ENCODE measurements at places on chromosomes 1 and 21.

DNA sequence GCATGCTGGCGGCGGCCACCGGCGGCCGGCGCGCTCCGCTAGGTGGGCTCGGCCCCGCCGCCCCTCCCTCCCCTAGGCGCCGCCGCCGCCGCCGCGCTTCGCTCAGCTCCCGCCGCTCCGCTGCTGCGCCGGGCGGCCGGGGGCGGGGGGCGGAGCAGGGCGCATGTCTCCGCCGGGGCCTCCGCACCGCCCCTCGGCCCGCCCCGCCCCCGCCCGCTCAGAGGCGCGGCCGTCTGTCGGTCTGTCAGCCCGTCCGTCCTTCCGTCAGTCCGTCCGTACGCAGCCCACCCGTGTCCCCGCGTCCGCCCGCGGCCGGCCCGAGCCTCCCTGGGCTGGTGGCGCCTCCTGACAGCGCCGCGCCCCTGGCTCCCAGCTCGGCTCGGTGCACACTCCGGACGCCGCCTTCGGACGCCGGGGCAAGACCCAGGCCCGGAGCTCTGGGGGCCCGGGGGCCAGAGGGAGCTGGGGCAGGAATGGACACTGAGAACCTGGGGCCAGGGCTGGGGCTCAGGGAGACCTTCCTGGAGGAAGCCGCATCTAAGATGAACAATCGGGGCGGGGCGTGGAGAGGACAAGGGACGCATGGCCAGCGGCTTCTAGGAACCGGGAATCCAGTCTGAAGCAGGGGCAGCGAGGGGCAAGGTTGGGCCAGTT is at the start of gene GPR153:
GPR153 (minus strand) TSS at position 138 of the 654 bp plus-strand sequence. CDS start 6,193 bp downstream, outside the sequence.
- DNase-seq: no peak

DNA sequence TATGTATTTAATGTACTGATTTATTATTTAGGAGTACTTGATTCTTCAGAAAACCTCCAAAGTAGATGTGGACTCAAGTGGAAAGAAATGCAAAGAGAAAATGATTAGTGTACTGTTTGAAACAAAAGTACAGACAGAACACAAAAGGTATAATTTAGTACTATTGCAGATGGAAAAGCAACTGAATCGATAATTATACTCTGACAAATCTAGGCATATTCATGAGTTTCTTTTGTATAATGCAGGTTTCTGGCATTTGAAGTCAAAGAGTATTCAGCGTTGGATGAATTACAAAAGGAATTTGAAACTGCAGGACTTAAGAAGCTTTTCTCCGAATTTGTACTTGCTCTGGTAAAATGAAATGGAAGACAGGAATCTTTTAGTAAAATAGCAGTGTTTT is 12.5 kb downstream of the RWDD3 start:
- no peak for DNase-seq

DNA sequence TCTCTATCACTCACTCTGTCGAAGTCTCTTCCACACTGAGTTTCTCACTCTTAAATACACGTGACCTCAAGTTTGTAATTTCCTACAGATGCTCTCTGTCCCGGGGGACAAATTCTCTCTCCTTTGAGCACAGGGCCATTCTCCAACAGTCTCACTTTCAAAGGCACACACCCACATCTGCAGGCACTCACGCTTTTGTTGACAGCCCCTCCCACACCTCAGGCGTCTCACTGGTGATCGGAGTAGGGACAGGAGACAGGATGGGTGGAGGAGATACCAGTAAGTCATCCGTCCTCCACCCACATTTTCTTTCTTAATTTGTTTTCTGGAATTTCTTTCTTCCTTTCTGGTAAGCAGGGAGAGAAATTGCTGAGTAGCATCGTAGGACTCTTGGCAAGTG is 40.6 kb upstream of the GREM2 start:
- DNase-seq: no peak

GRCh38 chr1:22121421-22121911 is 21.4 kb downstream of the WNT4 start:
- no peak for DNase-seq

- no peak for DNase-seq
These were observed 84.6 kb upstream of the NEK7 start for GRCh38 chr1:198072177-198072576.

- DNase-seq: no peak
These were observed 59.9 kb downstream of the TRIM11 start for GRCh38 chr1:228346731-228347130.

DNA sequence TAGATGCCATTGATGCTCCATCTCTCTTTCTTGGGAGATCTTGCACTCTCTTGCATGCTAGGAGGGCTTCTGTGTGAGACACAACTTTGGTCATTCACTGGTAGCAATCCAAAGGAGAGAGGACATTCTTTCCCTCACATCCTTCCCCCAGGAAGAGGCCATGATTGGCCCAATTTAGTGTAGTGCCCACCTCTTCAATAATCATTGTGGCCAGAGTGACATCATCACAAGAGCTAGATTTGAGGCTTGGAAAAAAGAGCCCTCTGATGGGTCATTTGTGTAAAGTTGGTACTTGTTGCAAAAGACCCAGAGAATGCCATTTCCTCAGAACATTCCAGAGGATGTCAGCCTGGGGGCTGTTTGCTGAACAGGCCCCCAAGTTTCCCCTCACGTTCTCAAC is 30.2 kb downstream of the S100A6 start:
- DNase-seq: no peak

- no peak for DNase-seq
These were observed 441.7 kb downstream of the PRDM2 start for GRCh38 chr1:14141656-14142055.

DNA sequence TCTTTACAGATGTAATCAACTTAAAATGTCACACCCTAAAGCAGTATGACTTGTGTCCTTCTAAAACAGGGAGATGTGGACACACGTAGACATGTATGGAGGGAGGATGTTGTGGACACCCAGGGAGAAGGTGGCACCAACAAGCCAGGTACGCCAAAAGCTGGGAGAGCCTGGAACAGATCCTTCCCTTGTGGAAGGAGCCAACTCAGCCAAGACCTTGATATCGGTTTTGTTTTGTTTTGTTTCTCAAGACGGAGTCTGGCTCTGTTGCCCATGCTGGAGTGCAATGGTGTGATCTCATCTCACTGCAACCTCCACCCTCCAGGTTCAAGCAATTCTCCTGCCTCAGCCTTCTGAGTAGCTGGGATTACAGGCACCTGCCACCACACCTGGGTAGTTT is 45.6 kb downstream of the CHAF1B start:
- no peak for DNase-seq

All from stimulated activated CD4-positive, alpha-beta T cell treated with anti-CD3 and anti-CD28 coated beads, Interleukin-15, amount 100 ng/mL, for 1 hour (primary cell).